Left ventricle myocardium superior (tissue), 1 donor: ENCODE measurements at places on chromosomes 7 and 10. TPM values are rescaled to one million over a fixed set of nuclear protein-coding genes. Genes with fewer than 3 reads are reported as not detected.
A peak's percentile ranks its signal among the peaks of the same experiment; 100 is the strongest.

Gene OR2A12
- total RNA-seq: not detected

Gene INTS1
- 32.0 TPM for total RNA-seq

Gene SLC39A12
- not detected for total RNA-seq

Gene RTKN2
- not detected for total RNA-seq

Gene OGA
- total RNA-seq: 79.8 TPM

Gene MRLN
- total RNA-seq: not detected

Gene HOGA1
- total RNA-seq: 11.9 TPM

Gene EBLN1
- total RNA-seq: not detected

GRCh38 chr7:3164380-3164792 lies 120.7 kb upstream of the CARD11 start:
- DNase-seq: peak; percentile 36

- no peak for DNase-seq
Measured at GRCh38 chr7:53062796-53063195, 27.4 kb downstream of the POM121L12 start.

DNA sequence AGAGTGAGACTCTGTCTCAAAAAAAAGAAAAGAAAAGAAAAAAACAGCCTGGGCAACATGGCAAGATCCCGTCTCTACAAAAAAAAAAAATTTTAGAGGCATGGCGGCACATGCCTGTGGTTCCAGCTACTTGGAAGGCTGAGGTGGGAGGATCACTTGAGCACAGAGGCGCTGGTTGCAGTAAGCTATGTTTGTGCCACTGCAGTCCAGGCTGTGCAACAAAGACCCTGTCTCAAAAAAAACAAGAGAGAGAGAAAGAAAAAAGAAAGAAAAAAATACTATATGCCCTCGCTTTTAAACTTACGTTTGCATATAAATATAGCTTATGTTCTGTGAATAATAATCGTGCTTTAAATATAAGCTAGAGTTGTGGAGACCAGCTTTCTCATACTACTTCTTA lies 11.2 kb downstream of the HACD1 start:
- DNase-seq: no peak

DNA sequence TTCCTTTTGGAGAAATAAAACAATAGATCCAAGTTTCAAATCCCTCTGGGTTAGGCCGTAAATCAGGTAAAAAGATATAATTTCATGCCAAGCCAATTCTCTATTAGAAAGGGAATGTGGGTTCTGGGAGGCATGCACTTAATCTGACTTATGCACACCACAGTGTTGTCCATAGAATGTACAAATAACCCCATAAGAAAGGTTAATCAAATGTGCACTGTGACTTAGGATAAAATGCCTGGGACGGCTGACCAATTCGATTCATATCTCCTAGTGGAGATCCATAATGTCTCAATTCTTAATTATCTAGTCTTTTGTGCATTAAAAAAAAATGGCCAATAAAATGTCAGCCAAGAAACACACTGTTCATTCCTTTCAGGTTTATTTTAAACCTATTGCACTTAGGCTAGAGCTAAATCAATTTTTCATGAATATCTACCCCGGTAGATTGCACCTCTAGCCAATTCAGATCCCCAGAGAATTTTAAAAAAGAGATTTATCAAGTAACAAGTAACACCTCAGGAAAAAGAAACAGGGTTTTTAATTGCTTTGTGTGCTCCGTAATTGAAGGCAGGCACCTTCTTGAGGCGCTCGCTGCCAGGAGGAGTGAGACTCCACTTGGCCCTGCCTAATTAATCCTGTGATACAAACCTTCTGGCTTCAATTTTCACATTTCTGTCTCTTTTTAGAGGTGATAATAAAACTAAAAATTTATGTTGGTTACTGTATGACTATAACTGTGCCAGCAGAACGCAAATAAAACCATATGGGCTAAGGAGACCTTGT lies 265.1 kb downstream of the ETV1 start:
- no peak for DNase-seq

DNA sequence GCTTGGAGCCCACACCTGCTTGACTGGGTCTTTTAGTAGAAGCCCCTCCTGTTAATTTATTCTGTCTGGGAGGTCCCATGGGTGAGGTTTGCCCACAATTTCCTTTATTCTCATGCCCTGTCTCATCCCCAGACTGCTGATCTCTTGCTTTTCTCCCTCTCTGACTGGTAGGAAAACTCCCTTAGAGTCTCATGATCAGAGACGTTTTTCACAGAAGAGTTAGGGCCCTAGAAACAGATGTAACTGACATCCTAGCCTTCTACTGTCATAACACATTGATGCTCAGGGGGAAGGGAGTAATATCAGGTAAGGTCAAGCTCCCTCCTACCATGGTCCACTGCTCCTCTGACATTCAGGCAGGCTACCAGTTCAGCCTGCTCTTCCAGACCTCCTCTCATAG lies 43.7 kb upstream of the WASL start:
- DNase-seq: no peak

DNA sequence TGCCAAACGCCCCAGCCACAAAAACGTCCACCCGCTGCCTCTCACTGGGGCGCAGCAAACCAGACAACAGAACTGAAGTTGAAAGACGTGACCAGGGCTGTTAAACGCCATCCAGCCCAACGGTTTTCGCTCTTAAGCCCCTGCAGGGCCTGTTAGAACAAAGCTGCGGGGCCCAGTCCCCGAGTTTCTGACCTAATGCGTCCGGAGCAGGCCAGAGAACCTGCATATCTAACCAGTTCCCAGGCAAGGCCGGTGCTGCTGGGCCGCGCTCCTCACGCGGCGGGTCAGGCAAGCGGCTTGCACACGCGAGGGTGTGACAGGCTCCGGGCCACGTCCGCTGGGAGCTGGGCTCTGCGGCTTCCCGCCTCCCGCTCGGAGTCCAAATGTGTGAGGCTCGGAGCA lies 87.0 kb downstream of the PTPRN2 start:
- peak; percentile 39 for DNase-seq

DNA sequence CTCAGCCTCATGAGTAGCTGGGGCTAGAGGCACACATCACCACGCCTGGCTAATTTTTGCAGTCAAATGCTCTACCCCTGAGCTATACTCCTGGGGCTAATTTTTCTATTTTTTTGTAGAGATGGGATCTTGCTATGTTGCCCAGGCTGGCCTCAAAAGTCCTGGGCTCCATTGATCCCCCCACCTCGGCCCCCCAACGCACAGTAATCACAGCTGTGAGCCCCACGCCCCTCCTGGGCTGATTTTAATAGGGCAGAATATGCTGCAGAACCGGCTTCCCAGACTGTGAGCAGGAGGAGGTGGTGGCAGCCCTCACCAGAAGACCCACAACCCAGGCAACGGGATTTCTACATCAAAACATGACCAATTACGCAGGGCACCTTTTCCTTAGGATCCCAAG lies 15.2 kb downstream of the BRAT1 start:
- DNase-seq: peak; percentile 17

DNA sequence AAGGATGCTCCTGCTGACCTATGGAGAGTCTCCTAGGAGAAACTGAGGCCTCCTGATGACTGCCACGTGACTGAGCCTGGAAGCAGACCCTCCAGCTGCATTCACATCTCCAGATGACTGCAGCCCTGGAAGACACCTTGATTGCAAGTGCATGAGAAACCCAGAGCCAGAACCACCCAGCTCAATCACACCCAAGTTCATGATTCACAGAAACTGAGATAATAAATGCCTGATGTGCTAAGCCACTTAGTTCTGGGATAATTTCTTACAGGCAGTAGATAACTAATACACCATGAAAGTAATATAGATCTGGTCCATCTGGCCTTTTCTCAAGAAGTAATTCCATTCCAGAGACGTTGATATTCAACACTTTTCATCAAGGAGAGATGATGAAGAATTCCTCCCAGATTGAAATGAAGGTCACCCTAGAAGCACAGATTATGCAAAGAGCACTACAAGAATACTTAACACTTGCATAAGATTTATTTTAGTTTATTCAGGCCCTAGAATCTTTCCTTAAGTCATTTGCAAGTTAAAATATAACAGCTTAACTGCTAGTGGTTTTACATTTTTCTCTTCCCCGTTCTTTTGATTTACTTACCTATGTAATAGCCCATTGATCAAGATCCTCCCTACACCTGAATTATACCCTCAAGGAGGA lies 208.2 kb upstream of the INHBA start:
- no peak for DNase-seq

- DNase-seq: no peak
Measured at GRCh38 chr10:71667387-71667752, 52.2 kb downstream of the C10orf105 start.

- no peak for DNase-seq
Measured at GRCh38 chr7:44261240-44261639, 60.5 kb downstream of the YKT6 start.
